ENCODE measurements at places on chromosomes 2 and 18. TPM values are rescaled to one million over a fixed set of nuclear protein-coding genes. Genes with fewer than 3 reads are reported as not detected.

SLC23A3 gene
- total RNA-seq = 1.8 TPM

SIX3 gene
- not detected for total RNA-seq

DYTN gene
- not detected for total RNA-seq

ANO7 gene
- total RNA-seq = 3.1 TPM

GALNT13 gene
- not detected for total RNA-seq

SDC1 gene
- 0.13 TPM for total RNA-seq

ASB3 gene
- 19.1 TPM for total RNA-seq
